Smooth muscle cell of the coronary artery (primary cell): ENCODE measurements at places on chromosomes 16 and 17. TPM values are rescaled to one million over a fixed set of nuclear protein-coding genes. Genes with fewer than 3 reads are reported as not detected.

The HP gene
- total RNA-seq: 0.35 TPM in 1 of 2 replicates, not detected in the other

The CDH11 gene
- 983 and 1,255 TPM in 2 replicates for total RNA-seq

The HCFC1R1 gene
- 6.6 and 18.3 TPM in 2 replicates for total RNA-seq

The SLX1A gene
- total RNA-seq: 6.2 and 39.7 TPM in 2 replicates

The TNFRSF17 gene
- total RNA-seq: 0.12 TPM in 1 of 2 replicates, not detected in the other

The EME1 gene
- total RNA-seq: 0.59 and 2.6 TPM in 2 replicates

The CDRT15 gene
- not detected in 2 replicates for total RNA-seq

The BCO1 gene
- under 0.01 TPM in 1 of 2 replicates, not detected in the other for total RNA-seq

The ITGA2B gene
- 0.23 and 0.82 TPM in 2 replicates for total RNA-seq

The PRSS22 gene
- total RNA-seq: not detected in 2 replicates

The TSPOAP1 gene
- total RNA-seq: under 0.01 TPM in 2 replicates

The MINK1 gene
- total RNA-seq: 20.7 and 36.0 TPM in 2 replicates

The MBTD1 gene
- total RNA-seq: 7.4 and 11.3 TPM in 2 replicates

The AANAT gene
- not detected in 2 replicates for total RNA-seq

The RPL19 gene
- total RNA-seq: 2,321 and 2,907 TPM in 2 replicates

The ABHD15 gene
- 5.0 and 6.0 TPM in 2 replicates for total RNA-seq

The KCNJ16 gene
- not detected in 2 replicates for total RNA-seq
